Metanephros (tissue), 2 donors: ENCODE measurements at places on chromosomes 3 and 15. TPM values are rescaled to one million over a fixed set of nuclear protein-coding genes. Genes with fewer than 3 reads are reported as not detected.

Gene WNT7A
- total RNA-seq = not detected

Gene PDHB
- total RNA-seq = 62.1 TPM

Gene FETUB
- total RNA-seq = not detected

Gene CAMK2N2
- 0.70 TPM for total RNA-seq

Gene PPM1M
- total RNA-seq = 15.0 TPM

Gene LMOD3
- total RNA-seq = 9.8 TPM

Gene GOLGA8O
- 0.29 TPM for total RNA-seq

Gene TGM4
- total RNA-seq = not detected

Gene ATP13A4
- 2.9 TPM for total RNA-seq

Gene MGA
- 69.2 TPM for total RNA-seq

Gene SUCNR1
- 7.9 TPM for total RNA-seq

Gene GP9
- total RNA-seq = 3.8 TPM

Gene NR1I2
- 0.47 TPM for total RNA-seq

Gene GOLGA8F
- not detected for total RNA-seq

Gene ABHD2
- total RNA-seq = 48.5 TPM

Gene RTP1
- not detected for total RNA-seq

Gene MEX3B
- 16.7 TPM for total RNA-seq

Gene STRIT1
- total RNA-seq = 2.0 TPM

Gene DNASE1L3
- 10.0 TPM for total RNA-seq

Gene CEMIP
- 1.6 TPM for total RNA-seq

Gene ECT2
- total RNA-seq = 19.0 TPM

Gene ARPP21
- total RNA-seq = 15.0 TPM

Gene LAMB2
- 537 TPM for total RNA-seq

Gene SNTN
- total RNA-seq = 0.12 TPM

Gene RBM15B
- 29.3 TPM for total RNA-seq

Gene GPR156
- 2.3 TPM for total RNA-seq

Gene RTP3
- not detected for total RNA-seq

Gene PLA2G4D
- total RNA-seq = not detected

Gene ITPKA
- 0.47 TPM for total RNA-seq

Gene SYNPR
- total RNA-seq = not detected

Gene BNC1
- 0.12 TPM for total RNA-seq

Gene SNX22
- 1.7 TPM for total RNA-seq

Gene SOX2
- total RNA-seq = 0.29 TPM

Gene LRRK1
- total RNA-seq = 11.7 TPM

Gene TRH
- total RNA-seq = 0.35 TPM

Gene SLC22A13
- total RNA-seq = 6.1 TPM

Gene FBXL22
- total RNA-seq = 9.2 TPM

Gene KLHL24
- total RNA-seq = 178 TPM

Gene LEKR1
- 4.0 TPM for total RNA-seq

Gene IL16
- 6.7 TPM for total RNA-seq

Gene LARP6
- 7.1 TPM for total RNA-seq

Gene CRBN
- 87.5 TPM for total RNA-seq

Gene IL5RA
- total RNA-seq = 0.88 TPM

Gene WDR72
- 48.2 TPM for total RNA-seq

Gene ERICH6
- not detected for total RNA-seq

Gene IQCH
- 4.8 TPM for total RNA-seq

Gene FAM81A
- total RNA-seq = 7.8 TPM

Gene SEMA6D
- 40.2 TPM for total RNA-seq

Gene MAPK6
- total RNA-seq = 22.1 TPM

Gene PRR20G
- total RNA-seq = not detected

Gene ANKRD63
- 0.58 TPM for total RNA-seq
